ENCODE measurements at places on chromosomes 4 and X.
A peak's percentile ranks its signal among the peaks of the same experiment; 100 is the strongest.

DNA sequence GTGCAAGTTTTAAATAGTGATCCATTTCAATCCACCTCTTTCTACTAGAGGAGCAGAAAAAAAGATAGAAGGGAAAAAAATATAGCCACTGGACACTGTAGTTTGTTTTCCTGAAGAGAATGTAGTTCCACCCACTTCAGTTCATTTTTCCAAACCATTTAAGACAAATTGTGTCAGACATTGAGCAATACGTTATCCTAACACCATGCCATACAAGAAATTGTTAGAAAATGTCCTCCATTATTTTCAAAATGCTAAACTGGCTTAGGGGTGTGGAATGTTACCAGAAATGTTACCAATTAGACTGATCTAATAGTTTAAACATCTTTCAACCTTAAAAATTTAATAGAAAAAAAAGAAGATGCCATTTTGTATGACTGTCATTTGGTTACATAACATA, 48.6 kb upstream of the ETNPPL start:
- DNase-seq, result no peak

GRCh38 chrX:152735860-152736511, 2.4 kb downstream of the MAGEA12 start:
- no peak for DNase-seq

- DNase-seq, result no peak
These were observed 182.7 kb downstream of the ANK2 start for GRCh38 chr4:113232194-113232593.

GRCh38 chr4:10034136-10034535, 12.8 kb upstream of the SLC2A9 start:
- DNase-seq, result no peak

- DNase-seq, result no peak
These were observed 60.7 kb upstream of the DHRSX start for GRCh38 chrX:2561456-2561855.

DNA sequence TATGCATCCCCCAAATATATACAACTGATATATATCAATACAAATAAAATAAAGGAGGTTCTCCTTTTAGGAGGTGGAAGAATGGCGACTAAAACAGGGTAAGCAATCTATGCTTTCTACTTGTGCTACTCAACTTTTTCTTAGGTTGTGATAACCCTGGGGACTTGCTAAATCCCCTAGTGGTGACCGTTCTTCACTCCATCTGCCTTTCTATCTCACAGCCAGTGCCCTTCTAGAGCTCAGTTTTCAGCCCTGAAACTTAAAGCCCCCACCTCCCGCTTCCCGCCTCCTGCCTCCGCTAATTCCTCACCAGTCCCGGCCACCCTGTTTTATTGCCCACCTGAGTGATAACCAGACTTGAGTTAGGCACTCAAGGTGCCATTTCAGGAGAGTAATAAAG, 15.5 kb upstream of the ESX1 start:
- DNase-seq, result no peak

DNA sequence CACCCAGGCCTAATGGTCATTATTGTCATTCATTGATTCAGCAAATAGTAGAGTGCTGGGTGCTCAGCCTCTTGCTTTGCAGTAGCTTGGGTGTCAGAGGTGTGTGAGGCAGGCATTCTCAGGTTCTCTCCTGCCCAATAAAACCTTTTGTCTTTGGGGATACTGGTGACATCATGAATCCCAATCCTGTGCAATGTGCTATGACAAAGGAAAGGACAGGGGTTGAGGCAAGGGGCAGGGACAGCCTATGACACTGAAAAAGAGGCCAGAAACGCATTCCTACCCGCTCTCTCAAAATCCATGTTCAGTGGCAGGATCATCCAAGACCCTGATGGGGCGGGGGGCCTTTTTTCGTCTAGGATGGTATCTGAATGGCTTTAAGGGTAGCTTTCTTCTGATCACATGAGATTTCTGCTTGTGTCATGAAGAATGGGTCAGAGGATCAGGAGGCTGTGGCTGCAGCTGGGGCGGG, 1.5 kb upstream of the FAM193A start:
- no peak for DNase-seq

GRCh38 chrX:68204521-68205038, 228.7 kb downstream of the OPHN1 start:
- DNase-seq, result no peak

GRCh38 chr4:159145992-159146330, 43.1 kb downstream of the RAPGEF2 start:
- no peak for DNase-seq

GRCh38 chr4:85964298-85964697, 395.6 kb downstream of the MAPK10 start:
- DNase-seq, result no peak

DNA sequence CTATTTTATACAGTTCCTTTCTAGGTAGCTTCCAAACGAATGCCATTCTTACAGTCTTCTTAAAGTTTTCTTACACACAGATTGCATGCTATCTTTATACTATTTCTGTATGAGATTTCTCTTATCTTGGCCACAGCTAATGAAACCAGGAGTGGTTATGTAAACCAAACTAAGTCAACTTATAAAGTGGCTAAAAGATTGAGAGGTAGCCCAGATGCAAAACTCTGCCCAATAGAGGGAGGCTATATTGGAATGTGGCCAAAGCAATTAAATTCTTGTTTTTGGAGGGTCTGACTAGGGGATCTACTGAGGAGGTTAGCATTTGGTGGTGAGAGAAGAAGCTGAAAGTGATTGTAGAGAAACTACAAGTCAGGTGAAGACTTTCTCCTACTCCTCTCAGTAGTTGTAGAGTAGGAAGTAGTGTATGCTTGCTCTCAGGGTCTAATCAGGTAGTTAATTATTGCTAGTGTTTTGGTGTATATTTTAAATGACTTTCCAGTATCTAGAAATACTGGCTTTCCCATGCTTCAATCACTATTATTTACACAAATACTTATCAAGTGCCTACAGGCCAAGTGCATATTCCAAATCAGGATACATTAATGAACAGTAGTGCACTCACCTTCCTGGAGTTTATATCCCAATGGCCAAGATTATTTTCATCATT, 104.2 kb upstream of the HPGD start:
- DNase-seq, result no peak

- DNase-seq, result no peak
These were observed 445.7 kb downstream of the SMARCA1 start for GRCh38 chrX:129077424-129078170.

GRCh38 chrX:148930206-148930729, 429.9 kb downstream of the AFF2 start:
- DNase-seq, result no peak

- no peak for DNase-seq
These were observed 992 bp downstream of the GDPD2 start for GRCh38 chrX:70423936-70424675.

DNA sequence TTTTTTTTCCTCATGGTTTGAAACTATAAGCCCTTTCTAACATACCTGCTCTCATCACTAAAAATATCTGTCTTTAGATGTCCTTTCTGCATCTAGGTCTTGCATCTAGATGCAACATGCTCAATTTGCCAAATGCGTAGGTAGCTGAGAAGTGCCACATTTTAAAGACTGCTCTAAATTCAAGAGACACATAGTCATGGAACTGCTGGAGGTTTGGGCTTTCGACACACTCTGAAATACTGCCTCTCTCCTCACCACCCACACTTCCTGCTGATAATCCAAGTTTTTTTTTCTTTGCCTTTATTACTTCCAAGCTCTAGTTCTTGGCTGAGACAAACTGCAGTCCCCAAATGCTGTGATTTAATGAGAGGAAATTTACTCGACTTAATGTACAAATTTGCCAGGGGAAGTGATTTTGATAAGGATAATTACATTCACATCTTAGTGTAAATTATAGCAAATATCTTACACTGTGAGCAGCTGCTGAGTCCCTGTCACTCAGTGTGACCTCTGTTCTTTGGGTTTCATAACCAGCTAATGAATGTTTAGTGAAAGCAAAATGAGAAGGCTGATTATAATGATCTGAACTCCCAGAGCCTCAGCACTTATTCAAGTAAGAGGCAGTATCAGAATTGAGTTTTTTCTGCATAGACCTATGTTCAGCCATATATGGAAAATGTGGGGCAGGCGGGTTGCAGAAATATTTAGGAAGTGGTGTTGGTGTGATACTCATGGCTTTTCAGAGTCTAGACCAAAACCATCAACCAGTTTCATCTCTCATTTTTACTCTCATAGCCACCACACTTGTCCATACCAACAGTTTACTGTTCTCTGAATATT, 31.3 kb downstream of the DRD5 start:
- DNase-seq, result peak; percentile 5

- no peak for DNase-seq
These were observed 42.5 kb upstream of the UNC5C start for GRCh38 chr4:95591278-95591677.

GRCh38 chr4:7642741-7643458, 208.2 kb upstream of the PSAPL1 start:
- no peak for DNase-seq

DNA sequence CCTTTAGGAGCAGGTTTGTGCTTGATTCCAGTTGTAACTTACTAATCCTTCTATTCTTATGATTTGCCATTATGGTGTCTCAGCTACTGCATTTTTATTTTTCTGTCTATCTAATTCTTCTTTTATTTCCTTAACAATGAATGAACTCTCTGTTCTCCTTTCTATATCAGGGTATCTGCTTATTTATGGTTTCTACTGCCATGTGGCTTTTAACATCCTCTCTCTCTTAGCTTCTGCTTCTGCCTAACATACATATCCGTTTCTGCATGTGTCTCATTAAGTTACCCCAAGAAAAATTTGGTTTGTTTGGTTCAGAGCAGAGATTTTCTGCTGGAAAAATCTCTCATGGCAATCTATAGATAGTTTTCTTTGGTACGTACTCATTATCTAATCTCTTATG, 614.4 kb downstream of the RPA4 start:
- no peak for DNase-seq

DNA sequence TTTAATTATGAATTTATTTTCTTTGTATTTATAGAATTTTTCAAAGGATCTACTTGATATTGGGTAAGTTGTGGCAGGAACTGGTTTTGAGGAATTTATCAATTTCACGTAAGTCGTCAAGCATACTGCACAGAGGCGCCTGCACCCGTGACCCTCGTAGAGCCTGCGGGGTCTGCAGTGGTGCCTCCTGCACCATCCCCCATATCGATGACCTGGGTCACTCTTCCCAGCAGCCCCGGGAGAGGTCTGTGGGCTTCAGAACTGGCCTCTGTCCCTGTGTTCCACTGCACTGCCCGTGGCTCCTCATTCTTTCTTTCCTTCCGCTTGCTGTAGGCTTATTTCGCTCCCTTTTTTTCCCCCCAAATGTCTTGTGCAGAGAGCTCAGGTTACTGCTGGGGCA, 31.5 kb upstream of the CPLX1 start:
- no peak for DNase-seq

DNA sequence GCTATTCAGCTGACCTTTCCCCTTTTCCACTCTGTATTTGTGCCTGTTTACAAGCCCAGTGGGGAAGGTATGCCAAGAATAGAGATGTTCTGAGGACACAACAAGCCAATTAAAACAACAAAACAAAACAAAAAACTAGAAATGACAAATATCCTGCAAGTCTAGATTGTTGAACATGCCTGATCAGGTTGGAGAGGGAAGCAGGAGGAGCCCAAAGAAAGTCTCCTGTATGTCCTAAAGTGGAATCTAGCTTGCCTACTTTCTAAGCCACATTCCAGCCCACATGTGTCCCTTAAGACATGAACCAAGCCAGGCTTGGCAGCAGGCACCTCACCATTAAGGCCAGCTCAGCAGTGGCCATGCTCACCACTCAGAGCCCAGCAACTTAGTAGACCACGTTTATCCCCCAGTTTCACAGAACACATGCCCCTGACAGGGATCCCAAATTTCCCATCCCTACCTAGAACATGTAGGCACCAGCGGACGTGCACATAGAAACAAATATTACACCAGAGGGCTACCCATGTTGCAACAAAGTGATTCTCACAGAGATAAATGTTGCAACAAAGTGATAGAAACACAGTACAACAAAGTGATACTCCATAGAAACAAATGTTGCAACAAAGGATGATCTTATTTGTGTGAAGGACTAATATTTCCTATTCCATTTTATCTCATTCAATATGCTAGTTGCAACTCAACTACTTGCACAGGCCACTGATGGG, 48.3 kb downstream of the CD99L2 start:
- DNase-seq, result no peak

DNA sequence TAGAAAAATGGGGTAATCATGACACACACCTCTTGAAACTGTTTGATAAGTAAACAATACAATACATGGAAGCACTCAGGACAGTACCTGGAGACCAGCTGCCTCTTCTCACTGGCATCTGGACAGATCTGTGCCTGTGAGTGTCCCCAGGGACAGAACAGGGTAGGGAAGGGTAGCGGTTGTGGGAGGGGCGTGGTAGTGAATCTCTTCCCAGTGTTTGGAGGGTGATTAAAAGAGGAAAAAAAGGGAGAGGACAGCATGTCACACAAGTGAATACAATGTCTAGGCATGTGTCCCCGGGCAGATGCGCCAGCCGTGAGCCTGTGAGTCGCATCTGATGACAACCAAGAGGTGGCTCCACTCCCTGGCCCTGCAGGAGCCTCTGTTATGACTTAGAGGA, 138.8 kb upstream of the MSX1 start:
- DNase-seq, result no peak

DNA sequence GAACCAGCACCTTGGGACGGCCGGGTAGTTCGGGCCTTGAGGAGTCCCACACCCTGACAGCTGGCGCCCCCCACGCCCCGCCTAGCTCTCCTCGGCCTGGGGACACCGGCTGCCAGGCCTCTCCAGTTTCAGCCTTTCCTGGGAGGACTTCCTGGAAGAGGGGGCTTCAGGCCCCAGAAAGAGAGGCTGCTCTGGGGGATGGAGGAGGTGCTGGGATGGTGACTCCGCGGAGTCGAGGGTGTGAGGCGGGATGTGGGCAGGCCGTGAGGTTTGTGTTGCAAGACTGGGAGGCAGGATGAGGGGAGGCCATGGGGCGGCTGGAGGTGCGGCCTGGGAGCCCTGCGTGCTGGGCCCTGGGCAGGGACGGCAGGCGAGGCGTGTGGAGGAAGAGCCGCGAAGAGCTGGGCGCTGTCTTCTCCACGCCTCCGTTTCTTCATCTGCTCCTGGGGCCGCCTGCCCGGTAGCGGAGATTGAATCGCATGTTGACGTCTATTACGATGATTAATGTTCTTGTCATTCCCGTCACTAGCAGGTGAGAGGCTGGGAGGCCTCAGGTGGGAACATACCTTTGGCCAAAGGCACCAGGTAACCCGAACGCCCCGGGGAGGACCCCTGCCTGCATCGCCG, 918 bp upstream of the FGFRL1 start:
- DNase-seq, result no peak

GRCh38 chr4:8322794-8323704, 53.5 kb downstream of the HTRA3 start:
- no peak for DNase-seq

- DNase-seq, result no peak
These were observed 22.1 kb downstream of the ABLIM2 start for GRCh38 chr4:8136529-8136928.

GRCh38 chr4:133156096-133156495, 7.0 kb downstream of the PCDH10 start:
- DNase-seq, result no peak

DNA sequence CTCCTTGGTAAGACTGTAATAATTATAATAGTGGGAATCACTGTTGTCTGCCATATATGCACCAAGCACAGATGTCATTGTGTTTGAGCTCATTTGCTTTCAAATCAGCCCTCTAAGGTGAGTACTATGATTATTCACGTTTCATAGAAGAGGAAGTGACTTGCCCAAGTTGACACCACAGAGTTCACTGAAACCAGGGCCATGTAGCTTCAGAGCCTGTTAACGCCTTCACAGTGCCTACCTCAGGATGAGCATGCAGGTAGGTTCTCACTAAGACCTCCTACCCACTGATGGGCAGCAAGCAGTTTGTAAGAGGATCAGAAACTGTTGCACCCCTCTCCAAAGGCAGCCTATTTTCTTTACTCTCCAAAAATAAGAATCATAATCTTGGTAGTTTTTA, 27.4 kb downstream of the TMPRSS11A start:
- no peak for DNase-seq

All from GM12864 (cell line).